Activated CD4-positive, alpha-beta T cell treated with anti-CD3 and anti-CD28 coated beads, Interleukin-2, Interleukin-4, amounts not matched to agents 100 ng/mL and 50 ng/mL, durations not matched to agents 16 hours and 8 hours (primary cell): ENCODE measurements at places on chromosomes 7 and 10.

GRCh38 chr7:517774-518629 lies 1.6 kb downstream of the PDGFA start:
- no peak for DNase-seq

GRCh38 chr7:16880554-16880953 lies 1.2 kb downstream of the AGR3 start:
- no peak for DNase-seq

GRCh38 chr7:98879979-98880315 lies 1.6 kb downstream of the TRRAP start:
- no peak for DNase-seq

DNA sequence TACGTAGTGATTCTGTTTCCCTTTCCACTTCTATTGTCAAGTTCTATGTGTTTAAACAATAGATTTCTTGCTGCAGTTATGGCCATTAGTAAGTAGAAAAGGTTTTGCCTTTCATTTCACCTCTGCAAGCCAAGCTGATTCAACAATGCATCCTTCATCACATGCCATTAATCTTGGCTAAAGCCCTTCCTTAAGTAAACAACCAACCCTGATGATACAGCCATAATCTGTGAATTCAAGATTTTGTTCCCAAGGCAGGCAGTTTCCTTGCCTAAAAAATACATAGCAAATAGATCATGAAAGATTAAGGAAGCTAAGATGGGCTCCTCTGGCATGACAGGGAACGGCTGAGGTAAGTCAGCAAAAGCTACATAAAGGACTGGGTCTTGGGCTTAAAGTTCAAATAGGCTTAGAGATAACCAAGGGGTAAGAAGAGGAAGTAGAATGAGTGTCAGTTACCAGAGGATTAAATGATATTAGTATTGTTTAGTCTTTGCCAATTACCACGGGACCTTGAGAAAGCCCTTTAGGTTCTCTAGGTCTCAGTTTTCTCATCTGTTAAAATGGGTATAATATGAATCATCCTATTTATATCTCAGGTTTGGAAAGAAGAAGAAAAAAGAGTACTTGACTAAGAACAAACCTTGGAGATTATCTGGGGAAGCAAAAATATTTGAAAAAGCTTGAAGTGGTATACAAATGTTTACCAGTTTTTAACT lies 35.9 kb upstream of the ANK3 start:
- no peak for DNase-seq

GRCh38 chr7:129821476-129821875 lies 131.3 kb downstream of the UBE2H start:
- no peak for DNase-seq

GRCh38 chr7:9097565-9098060 lies 664.2 kb downstream of the NXPH1 start:
- DNase-seq: no peak

GRCh38 chr7:45663965-45664633 lies 89.9 kb downstream of the ADCY1 start:
- no peak for DNase-seq

- no peak for DNase-seq
These were observed 650 bp upstream of the ZFAND2A start for GRCh38 chr7:1160670-1161021.

DNA sequence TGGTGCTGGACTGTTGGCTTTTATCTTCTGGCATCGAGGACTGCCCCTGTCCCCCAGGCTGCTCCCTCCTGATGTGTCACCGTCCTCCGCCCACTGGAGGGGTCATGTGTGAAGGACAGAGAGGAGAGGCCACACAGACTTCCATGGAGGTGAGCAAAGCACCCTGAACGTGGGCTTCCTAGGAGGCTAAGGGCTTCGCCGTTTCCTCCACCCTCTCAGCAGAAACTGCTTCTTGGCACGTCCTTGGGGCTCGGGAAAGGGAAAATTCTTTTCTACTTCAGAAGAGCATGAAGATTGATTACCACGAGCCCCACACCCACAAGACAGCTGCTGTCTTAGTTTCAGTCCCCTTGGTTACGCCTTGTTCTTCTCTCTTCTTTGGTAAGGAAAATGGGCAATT lies 218.2 kb downstream of the CCDC3 start:
- no peak for DNase-seq

- DNase-seq: no peak
These were observed 77.0 kb upstream of the PHYHIPL start for GRCh38 chr10:59099481-59099880.

- DNase-seq: no peak
These were observed 35.3 kb upstream of the SEMA3C start for GRCh38 chr7:80954191-80954590.

- no peak for DNase-seq
These were observed 918.4 kb downstream of the SORCS3 start for GRCh38 chr10:105559333-105560097.

GRCh38 chr10:13271552-13272163 lies 28.2 kb downstream of the PHYH start:
- DNase-seq: peak; percentile 33
